ENCODE measurements at places on chromosomes 16 and 17.
A peak's percentile ranks its signal among the peaks of the same experiment; 100 is the strongest.

GRCh38 chr17:71032746-71033273, 863.5 kb downstream of the KCNJ2 start:
- DNase-seq = no peak

DNA sequence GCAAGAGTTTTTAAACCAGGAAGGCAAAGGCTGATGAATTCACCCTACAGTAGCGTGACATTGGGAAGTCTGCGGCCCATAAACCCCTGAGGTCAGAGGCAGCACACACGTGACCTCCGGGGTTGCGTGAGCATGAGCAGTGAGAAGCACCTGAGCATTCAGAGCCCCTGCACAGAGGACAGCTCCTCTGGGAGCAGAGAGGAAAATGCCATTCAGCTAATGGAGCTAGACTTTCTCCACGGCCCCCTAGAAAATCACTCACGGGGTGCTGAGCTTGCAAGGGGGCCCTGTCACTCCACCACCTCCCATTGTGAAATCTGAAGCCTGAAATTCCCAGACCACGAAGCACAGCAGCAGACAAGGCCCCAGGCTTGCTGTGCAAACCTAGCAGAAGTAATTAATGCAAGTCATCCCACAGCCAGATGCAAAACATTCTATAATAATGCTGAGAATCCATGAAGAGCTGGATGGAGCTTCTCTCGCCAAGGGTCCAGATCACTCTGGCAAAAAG, 114.9 kb upstream of the RCVRN start:
- DNase-seq = no peak

GRCh38 chr17:78013683-78014467, 55.4 kb downstream of the TNRC6C start:
- peak; percentile 44 for DNase-seq

- DNase-seq = no peak
Observed at GRCh38 chr16:81715358-81716196, 63.5 kb upstream of the PLCG2 start.

DNA sequence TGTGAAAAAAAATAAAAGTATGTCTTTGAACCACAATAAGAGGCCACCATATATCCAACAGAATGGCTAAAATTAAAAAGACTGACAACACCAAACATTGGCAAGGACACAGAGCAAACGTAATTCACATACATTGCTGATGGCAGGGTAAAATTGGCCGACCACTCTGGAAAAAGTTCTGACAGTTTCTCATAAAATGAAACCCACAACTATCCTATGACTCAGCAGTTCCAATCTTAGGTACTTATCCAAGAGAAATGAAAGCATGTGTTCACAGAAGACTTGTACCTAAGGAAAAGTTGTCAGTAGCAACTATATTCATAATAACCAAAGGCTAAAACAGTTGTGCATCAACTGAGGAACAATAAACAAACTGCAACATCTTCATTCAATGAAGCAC, 357.3 kb upstream of the XYLT1 start:
- DNase-seq = no peak

DNA sequence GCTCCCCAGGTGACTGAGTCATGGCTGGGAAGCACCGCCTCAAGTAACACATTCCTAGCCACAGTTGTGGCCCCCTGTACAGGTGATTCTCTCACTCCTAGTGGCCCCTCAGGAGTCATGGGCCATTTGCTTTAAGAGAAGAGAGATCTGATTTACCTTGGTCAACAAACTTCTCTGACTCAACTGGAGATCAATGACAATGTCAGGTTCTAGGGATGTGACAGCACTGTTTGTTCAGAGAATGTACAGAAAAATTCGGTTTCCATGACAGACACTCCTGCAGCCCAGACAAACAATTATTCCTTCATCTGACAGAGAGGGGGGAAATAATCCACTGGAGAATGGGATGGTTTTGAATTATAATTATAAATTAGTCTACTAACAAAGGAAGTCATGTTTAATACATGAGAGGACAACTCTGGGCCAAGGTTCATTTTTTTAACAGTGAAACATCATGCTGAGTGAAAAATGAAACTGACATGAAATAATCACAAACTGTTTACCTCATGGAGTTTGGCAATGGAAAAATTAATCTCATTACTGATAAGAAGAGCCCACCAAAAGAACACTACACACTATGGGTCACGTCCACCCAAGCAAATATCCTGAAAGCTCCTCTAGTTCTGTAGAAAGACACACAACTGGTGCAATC, 9.7 kb downstream of the ERN1 start:
- no peak for DNase-seq

DNA sequence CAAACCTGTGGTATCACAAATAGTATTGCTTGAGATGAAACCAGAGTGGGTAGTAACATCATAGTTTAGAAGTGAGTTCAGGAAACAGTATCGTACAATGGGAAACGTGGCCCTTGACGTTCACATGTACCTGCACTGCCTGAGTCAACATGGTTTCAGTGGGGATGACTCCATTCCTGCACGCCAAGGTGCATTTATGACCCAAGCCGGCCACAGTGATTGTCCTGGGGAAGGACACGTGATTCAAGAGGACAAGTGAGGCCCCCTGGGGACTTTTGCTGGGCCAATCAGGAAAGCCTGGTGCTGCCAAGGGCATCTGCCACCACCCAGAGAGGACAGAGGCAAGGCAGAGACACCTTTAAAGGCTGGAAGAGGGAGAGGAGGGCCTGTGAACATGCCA, 119.2 kb downstream of the AXIN2 start:
- no peak for DNase-seq

- no peak for DNase-seq
Observed at GRCh38 chr17:38466346-38467315, 38.4 kb downstream of the ARHGAP23 start.

DNA sequence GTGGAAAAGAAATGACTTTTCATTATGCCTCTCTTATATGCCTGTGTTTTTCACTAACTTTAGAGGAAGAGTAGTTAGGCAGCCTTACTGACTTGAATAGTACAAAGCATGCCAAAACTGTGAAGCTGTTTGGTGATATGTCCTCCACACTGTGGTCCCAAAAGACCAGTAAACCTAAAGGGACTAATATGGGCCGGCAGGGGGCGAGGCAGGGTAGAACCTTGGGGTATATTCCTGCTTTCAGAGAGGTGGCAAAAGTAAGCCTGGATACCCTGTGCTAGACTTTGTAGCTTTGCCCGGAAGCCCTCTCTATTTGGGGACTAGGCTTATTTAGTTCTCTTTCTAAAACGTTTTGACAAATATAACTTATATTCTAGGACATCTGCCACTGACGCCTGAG, 36.5 kb upstream of the VWA3A start:
- no peak for DNase-seq

- no peak for DNase-seq
Observed at GRCh38 chr16:66359811-66360608, 6.5 kb upstream of the CDH5 start.

DNA sequence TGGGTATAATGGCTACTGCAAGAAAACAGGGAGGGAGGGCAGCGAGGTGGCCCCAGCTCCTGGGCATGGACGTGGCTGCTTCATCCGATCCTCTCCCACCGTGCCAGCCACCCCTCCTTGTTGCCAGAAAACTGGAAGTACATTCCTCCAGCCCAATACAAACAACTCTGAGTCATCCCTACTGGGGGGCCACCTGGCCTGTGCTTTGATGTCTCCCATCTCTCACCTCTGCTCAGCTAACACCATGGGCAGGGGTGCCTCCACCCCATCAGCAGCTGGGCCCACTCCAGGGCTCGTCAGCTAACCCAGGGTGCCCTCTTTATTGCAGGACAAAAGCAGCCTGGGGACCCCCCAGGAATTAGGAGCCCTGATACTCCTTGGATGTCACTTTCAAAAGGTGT, 2.0 kb downstream of the RHBDF2 start:
- DNase-seq = no peak

DNA sequence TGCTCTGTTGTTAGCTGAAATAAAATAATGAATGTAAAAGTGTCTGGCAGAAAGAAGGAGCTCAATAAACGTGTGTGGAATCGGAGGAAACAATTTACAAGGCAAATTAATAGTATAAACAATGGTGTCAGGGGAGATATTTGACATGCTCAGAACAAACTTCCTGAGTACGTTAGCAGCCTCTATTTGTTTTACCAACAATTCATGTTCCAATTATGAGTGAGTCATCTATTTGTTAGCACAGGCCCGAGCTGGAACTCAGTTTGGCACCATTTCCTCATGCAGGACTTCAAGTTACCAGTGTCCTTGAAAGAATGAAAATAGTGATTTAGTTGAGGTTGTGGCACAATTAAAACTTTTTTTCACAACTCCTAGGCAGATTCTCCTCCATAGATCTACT, 9.1 kb downstream of the ASIC2 start:
- DNase-seq = no peak

- no peak for DNase-seq
Observed at GRCh38 chr16:3819175-3819527, 61.4 kb downstream of the CREBBP start.

DNA sequence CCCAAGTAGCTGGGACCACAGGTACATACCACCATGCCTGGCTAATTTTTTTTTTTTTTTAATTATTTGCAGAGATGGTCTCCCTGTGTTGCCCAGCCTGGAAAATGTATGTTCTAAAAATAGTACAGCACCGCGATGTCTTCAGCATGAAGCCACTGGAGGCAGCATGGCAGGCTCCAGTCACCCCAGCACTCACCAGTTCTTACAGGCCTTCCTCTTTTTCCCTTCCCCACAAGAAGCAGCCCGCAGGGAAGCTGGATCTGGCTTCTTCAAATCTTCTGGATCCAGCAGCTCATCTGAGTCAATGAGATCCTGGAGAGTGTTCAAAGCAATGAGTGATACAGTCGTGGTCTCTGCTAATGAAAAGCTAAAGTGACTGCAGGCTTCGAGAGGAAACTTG, 16.2 kb downstream of the CIAPIN1 start:
- DNase-seq = no peak

GRCh38 chr17:17376362-17376761, 73.2 kb downstream of the NT5M start:
- no peak for DNase-seq

GRCh38 chr17:8697323-8697741, 47.3 kb downstream of the CCDC42 start:
- no peak for DNase-seq

- no peak for DNase-seq
Observed at GRCh38 chr16:80547145-80547544, 6.4 kb downstream of the DYNLRB2 start.

GRCh38 chr17:43914451-43914850, 7.1 kb upstream of the MPP2 start:
- no peak for DNase-seq

- no peak for DNase-seq
Observed at GRCh38 chr17:78045316-78045715, 83.2 kb downstream of the TMC6 start.

DNA sequence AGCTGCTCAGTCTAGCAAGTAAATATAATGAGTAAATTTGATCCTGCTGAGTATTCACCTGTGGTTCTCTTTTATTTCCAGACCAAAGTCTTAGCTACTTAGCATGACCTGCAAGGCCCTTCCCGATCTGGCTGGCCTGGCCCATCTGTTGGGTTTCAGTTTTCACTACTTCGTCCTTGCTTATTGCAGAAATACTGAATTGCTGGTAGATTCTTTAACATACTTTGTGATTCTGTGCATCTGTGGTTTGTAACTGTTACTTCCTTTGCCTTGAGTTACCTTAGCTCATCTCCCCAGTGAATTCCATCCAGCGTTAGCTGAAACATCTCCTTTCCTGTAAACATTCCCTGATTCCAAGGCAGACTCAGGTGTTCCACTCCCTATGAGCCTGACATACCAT, 131.1 kb downstream of the PHKB start:
- no peak for DNase-seq

- DNase-seq = no peak
Observed at GRCh38 chr17:1110862-1111598, 68.8 kb downstream of the ABR start.

DNA sequence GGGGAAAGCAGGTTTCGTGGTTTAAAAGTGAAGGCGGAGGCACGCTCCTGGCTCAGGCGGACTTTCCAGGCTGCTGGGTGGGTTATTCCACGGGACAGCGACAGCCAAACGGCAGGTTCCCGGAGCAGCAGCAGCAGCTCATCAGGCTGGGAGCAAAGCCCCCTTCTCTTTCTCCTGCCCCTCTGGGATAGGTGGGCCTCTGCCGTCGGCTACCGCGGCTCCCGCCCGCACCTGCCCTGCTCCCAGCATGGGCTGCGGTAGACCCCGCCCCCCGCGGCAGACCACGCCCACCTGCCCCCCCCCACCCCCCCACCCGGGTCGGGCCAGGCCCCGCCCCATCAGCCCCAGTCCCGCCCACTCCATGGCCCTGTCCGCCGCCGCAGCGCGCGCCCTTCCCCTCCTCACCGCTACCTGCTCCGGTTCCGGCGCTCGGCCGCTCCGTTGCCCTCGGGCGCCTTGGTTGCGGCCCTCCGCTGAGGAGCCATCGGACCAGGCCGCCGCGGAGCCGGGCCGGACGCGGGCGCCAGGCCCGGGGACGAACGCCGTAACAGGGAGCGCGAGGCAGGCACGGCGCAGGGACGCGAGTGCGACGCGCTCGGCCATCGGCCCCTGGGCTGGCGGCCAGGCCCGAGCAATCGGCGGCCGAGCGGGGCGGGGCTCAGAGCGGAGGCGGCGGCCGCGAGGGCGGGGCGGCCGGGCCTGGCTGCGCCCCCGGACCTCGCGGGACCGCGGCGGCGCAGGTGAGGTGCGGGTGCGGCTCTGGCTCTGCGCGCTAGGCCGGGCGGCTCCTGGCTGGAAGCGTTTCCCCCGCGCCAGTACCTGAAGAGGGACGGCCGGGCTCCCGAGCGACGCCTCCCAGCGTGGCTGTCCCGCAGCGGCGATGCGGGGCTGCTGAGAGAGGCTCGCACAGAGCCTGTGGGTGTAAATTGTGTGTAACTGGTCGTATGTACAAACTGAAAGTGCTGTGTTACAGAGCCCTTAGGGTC, at the start of the genes HEXD and OGFOD3:
HEXD (plus strand) TSS at position 347 of the 986 bp plus-strand sequence. CDS start 1,453 bp downstream, outside the sequence.
OGFOD3 (minus strand) TSS at position 586 of the 986 bp plus-strand sequence; CDS start at position 485, 101 bp downstream.
- peak; percentile 65 for DNase-seq

- no peak for DNase-seq
Observed at GRCh38 chr17:81992306-81993102, 15.1 kb downstream of the ASPSCR1 start.

- DNase-seq = no peak
Observed at GRCh38 chr16:25014500-25015147, 545 bp downstream of the ARHGAP17 start.

- no peak for DNase-seq
Observed at GRCh38 chr17:77231076-77231871, 90.5 kb downstream of the SEC14L1 start.

GRCh38 chr16:68717684-68718083, 19.4 kb upstream of the CDH1 start:
- DNase-seq = no peak

GRCh38 chr17:15972497-15972951, 27.0 kb downstream of the ZSWIM7 start:
- no peak for DNase-seq

Measured in activated CD4-positive, alpha-beta T cell treated with anti-CD3 and anti-CD28 coated beads for 24 hours (primary cell).